HFFc6 (cell line): ENCODE measurements at places on chromosomes 3 and 15. TPM values are rescaled to one million over a fixed set of nuclear protein-coding genes. Genes with fewer than 3 reads are reported as not detected.

C3orf18 gene
- 13.1 to 16.1 TPM (median 14.5 TPM) in 3 replicates for total RNA-seq

DNA sequence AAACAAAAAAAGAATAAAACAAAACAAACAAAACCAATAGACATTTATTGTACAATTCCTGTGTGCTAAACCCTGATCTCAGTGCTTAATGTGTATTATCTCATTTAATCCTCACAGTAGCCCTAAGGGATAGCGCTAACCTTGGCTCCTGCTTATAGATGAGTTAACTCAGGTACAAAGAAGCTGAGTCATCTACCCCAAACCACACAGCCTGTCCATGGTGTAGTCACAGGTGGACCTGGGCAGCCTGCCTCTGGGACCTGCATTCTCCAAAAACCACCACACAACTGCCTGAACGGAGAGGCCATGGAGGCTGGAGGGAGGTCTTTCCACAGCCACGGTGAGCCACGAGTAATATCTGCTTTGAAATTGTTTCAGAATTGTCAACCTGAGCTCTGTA lies 5.5 kb upstream of the CLN6 start:
- H3K36me3 ChIP-seq, result no peaks in the 10 kb centered on the region
- H3K4me3 ChIP-seq, result no peak overlapping the region
- peaks cover 3% of the 10 kb centered on the region for H3K27me3 ChIP-seq
- no peak for DNase-seq

DNA sequence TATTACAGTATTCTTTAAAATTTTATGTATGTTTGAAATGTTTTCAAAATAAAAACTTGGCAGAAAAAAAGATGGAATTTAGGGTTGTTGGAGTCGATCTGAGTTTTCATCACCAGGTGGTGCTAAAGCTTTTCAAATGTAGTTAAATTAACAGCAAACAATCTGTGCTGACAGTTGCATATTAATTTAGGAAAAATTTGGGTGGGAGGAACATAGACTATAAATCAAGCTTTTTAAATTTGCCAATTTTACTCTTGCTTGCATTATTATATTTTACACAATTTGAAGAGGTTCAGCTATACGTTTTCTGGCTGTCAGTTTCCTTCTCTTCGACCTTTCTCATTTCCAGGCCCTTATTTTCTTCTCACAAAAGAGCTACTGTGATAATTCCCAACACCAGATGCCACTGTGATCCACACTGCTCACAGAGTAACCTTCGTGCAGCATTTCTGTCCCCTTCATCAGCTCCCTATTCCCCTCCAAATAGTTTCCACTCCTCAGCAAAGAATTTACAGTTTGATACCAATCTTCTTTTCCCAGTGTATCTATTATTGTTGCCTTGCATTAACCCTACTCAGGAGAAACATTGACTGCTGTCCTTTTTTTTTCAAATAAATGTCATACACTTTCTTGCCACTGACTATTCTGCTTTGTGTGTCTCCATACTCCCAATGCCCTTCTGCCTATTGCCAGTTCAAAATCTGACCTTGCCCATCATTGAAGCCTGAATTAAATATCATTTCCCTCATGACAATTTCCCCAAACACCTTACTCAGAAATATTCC lies 53.4 kb upstream of the EIF5A2 start:
- no peak overlapping the region for H3K4me3 ChIP-seq
- DNase-seq, result peak; percentile 37
- 0 out of 2 replicates have a peak overlapping the region, but pooled peaks have one; percentile 12 for H3K27ac ChIP-seq
- no peaks in the 10 kb centered on the region; the same call in 1 of the 2 replicates for H3K27me3 ChIP-seq
- H3K36me3 ChIP-seq, result no peaks in the 10 kb centered on the region

GRCh38 chr3:37202035-37202434 lies 27.7 kb upstream of the LRRFIP2 start:
- H3K27me3 ChIP-seq, result no peaks in the 10 kb centered on the region; the same call in 1 of the 2 replicates
- peaks cover 12% of the 10 kb centered on the region for H3K36me3 ChIP-seq
- H3K4me1 ChIP-seq, result peaks cover 51% of the 10 kb centered on the region
- no peak overlapping the region for H3K27ac ChIP-seq

DNA sequence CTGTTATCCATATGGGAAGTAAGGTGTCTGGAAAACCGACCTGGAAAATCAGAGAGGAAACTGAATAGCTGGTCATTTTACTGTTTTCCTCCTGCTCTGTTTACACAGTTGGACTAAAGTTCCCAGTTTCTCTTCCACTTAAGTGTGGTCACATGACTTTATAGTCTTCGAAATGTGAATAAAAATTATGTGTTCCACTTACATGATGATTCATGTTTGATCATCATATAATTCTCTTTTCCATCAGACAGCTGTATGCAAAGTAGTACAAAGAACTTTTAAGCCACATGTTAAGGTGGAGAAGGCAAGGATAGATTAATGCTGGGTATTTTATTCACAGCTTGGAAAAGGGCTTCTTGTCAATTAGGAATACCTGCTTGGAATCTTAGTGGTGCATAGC lies 525.5 kb upstream of the BCHE start:
- DNase-seq, result no peak
- no peak overlapping the region for H3K27ac ChIP-seq
- H3K36me3 ChIP-seq, result no peaks in the 10 kb centered on the region
- H3K27me3 ChIP-seq, result no peaks in the 10 kb centered on the region
- no peaks in the 10 kb centered on the region for H3K4me1 ChIP-seq
- H3K4me3 ChIP-seq, result no peak overlapping the region

- peak overlapping the region; percentile 97 for H3K27ac ChIP-seq
- peak; percentile 79 for DNase-seq
- H3K4me3 ChIP-seq, result peak overlapping the region; percentile 98
- peaks cover 34% of the 10 kb centered on the region for H3K36me3 ChIP-seq
- peaks cover 33% of the 10 kb centered on the region for H3K4me1 ChIP-seq
These were observed 1.7 kb downstream of the IP6K2 start for GRCh38 chr3:48715174-48715800.

GRCh38 chr3:193814166-193814892 lies 221.3 kb downstream of the OPA1 start:
- peaks cover 31% of the 10 kb centered on the region for H3K27me3 ChIP-seq
- no peaks in the 10 kb centered on the region for H3K36me3 ChIP-seq
- H3K4me3 ChIP-seq, result no peak overlapping the region
- no peak for DNase-seq
- no peak overlapping the region for H3K27ac ChIP-seq

- DNase-seq, result no peak
- no peak overlapping the region for H3K4me3 ChIP-seq
- H3K4me1 ChIP-seq, result no peaks in the 10 kb centered on the region
- H3K36me3 ChIP-seq, result no peaks in the 10 kb centered on the region
- H3K27me3 ChIP-seq, result peaks cover 9% of the 10 kb centered on the region
These were observed 45.8 kb downstream of the SPSB4 start for GRCh38 chr3:141096981-141097380.

- DNase-seq, result no peak
- no peaks in the 10 kb centered on the region; the same call in none of the 2 replicates for H3K27me3 ChIP-seq
- no peaks in the 10 kb centered on the region for H3K36me3 ChIP-seq
- no peaks in the 10 kb centered on the region for H3K4me1 ChIP-seq
- H3K4me3 ChIP-seq, result no peak overlapping the region
These were observed 47.9 kb downstream of the IGSF11 start for GRCh38 chr3:118986734-118987133.

DNASE1L3 gene
- total RNA-seq, result not detected in 3 replicates

DNA sequence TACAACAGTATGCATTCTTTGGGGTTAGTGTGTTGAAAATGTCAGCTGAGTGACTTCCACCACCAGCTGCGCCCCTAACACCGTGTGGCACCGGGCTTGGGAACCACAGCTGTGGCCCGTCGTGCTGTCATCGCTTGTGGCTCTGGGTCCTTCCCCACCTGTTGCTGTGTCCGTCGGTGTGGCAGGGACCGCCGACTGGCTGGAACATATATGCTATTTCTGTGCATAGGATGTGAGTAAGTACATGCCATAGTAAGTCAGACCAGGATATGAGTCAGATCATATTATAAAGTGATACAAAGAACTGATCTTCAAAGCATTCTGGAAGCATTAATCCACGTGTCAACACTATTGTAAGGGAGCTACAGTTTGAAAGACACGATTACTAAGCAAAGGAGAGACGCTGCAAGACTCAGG lies 31.9 kb downstream of the EHD4 start:
- peaks cover 79% of the 10 kb centered on the region for H3K4me1 ChIP-seq
- H3K4me3 ChIP-seq, result peak overlapping the region; percentile 58
- H3K27ac ChIP-seq, result peak overlapping the region; percentile 78
- H3K36me3 ChIP-seq, result peaks cover 33% of the 10 kb centered on the region
- peaks cover 2% of the 10 kb centered on the region for H3K27me3 ChIP-seq

DNA sequence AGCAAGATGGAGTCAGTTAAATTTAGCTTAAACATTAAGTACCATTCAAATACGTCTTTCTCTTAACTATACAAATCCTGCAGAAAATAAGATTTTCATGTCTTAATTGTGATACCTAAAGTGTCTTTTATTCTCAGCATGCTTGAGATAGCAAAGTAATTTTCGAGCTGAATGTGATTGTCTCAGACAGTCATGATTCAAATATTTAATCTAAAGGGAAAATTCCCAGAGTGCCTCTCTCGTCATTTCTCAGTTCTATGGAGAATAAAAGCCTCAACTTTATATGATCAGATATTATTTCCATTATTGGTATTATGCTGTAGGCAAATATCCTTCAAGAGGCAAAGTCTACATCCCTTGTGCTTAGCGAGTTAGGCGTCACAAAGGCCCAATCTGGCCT lies 589.9 kb downstream of the TAFA4 start:
- no peak overlapping the region for H3K4me3 ChIP-seq
- H3K36me3 ChIP-seq, result no peaks in the 10 kb centered on the region
- H3K27me3 ChIP-seq, result no peaks in the 10 kb centered on the region; the same call in 1 of the 2 replicates
- DNase-seq, result no peak
